ENCODE measurements at places on chromosomes 11 and 22.

- DNase-seq = peak; percentile 59
Measured at GRCh38 chr22:41976070-41976901, 7.0 kb downstream of the SEPTIN3 start.

DNA sequence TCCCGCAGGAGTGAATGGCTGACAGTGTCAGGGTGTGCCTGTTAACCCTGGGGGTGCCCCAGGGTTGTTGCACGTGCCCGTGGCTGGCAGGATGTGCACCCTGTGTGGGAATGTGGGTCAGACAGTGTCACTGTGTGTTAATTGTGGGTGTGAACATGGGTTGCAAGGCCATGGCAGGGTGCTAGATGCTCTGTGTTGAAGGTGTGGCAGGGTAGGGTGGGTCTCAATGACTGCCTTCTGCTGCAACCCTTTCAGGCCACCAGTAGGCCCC, 8.3 kb downstream of the RIN1 start:
- DNase-seq = no peak

- no peak for DNase-seq
Measured at GRCh38 chr11:89182773-89183518, 5.3 kb downstream of the TYR start.

- peak; percentile 3 for DNase-seq
Measured at GRCh38 chr11:7657306-7658025, 15.8 kb downstream of the CYB5R2 start.
